Naive B cell (primary cell): ENCODE measurements at places on chromosomes 1 and 21.

GRCh38 chr21:24716281-24716918 lies 890.9 kb downstream of the MRPL39 start:
- DNase-seq, result no peak

- peak; percentile 85 for DNase-seq
Observed at GRCh38 chr1:220094016-220094911, at the start of gene IARS2. IARS2 (plus strand) TSS chr1:220094132; CDS start chr1:220094217, 85 bp downstream.

DNA sequence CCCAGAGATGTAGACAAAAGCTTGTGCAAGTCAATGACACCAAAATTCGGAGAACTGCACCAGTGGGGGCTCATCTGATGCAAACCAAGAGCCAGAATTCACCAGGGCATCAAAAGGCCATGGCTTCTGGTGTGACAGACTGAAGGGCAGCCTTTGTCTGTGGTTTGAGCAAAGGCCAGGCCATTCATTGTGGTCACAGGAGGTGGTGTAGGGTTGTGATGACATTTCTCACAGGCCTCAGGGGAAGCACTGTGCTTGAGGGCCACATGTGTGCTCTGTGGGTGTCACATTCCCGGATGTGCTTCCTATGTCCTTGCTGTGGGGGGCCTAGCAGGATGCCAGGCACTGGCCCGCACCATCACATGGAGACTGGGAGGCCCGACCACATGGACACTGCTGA lies 22.5 kb upstream of the KCNE1 start:
- DNase-seq, result no peak

DNA sequence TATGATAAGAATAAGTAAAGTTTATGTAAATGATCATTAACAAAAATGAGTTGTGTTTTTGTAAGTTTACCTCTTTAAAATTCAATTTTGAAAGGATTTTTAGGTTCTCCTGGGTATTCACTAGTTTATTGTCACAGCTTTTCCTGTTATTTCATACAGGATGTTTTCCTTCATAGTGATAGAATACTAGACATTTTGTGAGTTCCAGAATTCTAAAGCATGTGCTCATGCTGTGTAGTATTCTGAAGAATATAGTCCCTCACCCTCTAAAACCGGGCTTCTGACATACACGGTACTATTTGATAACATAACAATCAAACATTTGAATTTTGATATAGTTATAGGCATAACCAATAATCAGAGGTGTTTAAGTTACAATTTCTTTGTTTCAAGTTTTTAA lies 10.7 kb downstream of the LRRC8C start:
- DNase-seq, result no peak

DNA sequence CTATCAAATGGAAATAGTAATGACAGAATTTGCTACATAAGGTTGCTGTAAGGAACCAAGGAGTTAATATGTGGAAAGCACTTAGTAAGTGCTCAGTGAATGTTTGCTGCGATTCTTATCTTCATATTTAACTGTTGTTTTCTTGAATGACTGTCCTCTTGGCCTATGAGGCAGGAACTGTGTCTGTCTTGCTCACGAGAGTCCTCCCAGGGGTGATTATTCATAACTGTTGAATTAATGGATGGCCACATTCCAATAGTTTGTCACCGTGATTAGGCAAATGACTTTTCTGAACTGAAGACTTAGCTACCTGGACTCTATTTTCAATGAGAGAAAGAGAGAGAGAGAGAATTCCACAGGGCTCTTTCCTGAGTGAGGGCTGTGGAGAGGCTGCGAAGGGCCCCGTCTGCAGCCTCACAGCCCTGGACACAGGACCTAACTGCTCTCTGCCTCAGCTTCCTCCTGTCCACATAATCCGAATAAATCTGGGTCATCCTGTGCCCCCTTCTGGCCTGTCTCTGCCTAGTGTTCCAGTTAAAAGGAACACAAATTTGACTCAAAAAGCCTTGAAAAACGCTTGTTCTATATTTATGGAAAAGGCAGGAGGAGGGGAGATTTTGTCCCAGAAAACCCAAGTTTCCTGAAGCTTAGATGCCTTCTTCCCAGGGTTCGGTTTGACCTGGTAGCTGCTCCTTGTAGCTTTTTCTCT lies 8.5 kb downstream of the EDN2 start:
- no peak for DNase-seq

- DNase-seq, result no peak
Observed at GRCh38 chr1:244053831-244054230, 2.7 kb downstream of the ZBTB18 start.

DNA sequence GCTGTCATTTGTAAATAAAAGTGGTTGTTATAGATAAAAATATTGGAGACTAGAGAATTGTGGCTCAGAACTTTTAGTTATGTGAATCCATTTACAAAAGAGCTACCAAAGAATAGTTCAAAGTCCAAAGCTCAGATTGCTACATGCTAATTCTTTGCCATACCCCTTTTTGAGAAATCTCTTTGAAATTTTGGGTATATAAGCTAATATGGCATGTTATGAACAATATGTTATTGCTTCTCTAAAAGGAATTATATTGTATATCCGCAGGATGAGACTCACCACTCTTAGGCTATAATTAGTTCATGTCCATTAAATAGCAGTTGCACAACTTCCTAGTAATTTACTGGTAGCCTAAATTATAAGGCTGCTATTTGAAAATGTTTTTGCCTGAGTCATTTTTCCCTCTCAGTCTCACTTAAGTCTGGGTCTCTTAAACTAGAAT lies 178.0 kb downstream of the ZNF281 start:
- DNase-seq, result no peak

- DNase-seq, result no peak
Observed at GRCh38 chr21:20004367-20004766, 993.8 kb upstream of the NCAM2 start.

DNA sequence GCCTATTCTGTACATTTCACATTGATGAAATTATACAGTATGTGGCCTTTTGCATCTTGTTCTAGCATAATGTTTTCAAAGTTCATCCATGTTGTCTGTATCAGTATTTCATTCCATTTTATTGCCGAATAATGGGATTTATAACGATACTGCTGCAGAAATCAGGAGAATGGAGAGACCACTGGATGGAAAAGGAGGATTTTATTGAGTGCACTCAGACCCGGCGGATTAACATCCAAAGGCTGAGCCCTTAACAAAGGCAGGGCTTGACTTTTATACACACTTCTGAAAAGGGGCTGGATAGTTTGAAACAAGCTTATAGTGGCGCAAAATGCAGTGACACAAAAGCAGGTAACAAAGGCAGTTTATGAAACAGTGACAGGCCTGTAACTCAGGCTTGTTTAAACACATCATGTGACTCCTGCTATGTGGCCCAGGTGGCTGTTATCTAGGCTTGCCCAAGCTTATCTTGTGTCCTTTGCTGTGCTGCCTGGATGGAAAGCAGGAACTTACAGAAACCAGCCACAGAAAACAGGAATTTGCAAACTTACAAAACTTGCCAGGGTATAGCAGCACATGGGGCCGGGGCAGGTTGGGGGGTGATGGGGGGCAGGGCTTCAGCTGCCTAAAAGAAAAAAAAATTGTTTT lies 32.8 kb upstream of the KCNJ15 start:
- no peak for DNase-seq

DNA sequence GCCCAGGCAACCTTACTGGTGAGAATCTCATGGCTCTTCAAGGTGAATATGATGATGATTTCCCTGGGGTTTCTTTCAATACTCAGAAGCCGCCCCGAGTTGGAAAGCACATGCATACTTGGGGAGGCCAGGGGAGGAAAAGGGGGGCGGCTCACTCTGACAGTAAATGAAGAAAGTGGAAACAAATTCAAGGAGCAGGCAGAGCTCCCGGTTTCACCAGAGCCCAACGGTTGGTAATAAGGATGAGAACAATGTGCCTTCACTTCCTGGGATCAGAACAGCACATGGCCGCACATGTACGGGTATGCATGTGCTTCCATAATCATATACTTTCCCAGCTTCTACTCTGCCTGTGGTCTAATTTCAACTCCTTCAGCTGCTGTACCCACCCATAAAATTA lies 3.8 kb upstream of the ARHGEF2 start:
- DNase-seq, result no peak

DNA sequence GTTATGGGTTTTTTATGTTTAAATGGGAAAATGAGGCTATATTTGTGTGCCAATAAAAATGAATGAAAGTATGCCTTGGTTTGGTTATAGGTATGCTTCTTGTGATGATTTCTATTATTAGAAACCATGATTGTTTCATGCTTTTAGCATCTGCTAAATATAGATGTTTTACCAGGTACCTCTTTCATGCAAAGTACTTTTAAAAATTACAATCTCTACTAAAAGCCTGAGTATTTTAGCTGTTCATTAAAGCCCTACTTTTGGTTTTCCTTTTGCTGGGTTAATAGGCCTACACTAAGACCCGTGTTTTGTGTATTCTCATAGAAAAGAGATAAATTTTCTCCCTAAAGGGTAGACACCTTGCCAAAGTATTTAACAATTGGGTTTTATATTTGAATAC lies 32.0 kb downstream of the MTF2 start:
- no peak for DNase-seq

DNA sequence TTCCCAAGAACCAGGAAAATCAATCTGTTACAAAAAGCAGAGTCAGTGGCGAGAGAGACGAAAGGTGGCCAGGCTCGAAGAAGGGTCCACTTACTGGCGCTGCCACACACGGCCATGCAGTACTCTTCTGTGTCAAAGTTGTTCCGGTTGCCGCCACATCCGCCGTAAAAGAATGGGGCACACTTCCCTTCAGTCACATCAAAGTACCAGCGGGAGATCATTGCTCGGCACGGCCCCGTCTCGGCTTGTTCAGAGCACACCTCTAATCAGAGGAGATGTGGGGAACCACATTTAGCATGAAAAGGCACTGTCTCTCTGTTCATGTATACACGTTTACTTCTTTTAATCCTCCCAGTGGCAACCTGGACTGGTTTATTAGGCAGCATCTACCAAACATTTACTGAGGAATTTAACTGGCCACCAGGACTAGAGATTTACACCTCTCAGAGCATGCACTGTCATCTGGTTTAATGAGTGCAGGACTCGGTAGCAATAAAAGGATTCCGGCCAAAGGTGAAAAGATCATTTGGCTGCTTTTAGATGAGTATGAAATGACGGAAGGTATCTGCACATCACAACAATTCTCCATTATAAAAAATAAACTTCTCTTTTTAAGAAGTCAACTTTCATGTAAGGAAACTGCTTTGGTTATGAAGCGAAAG lies 170.5 kb downstream of the APP start:
- DNase-seq, result no peak

- DNase-seq, result no peak
Observed at GRCh38 chr1:191043066-191043465, 565.4 kb upstream of the BRINP3 start.

GRCh38 chr1:42913426-42914091 lies 45.1 kb downstream of the SLC2A1 start:
- DNase-seq, result peak; percentile 66

DNA sequence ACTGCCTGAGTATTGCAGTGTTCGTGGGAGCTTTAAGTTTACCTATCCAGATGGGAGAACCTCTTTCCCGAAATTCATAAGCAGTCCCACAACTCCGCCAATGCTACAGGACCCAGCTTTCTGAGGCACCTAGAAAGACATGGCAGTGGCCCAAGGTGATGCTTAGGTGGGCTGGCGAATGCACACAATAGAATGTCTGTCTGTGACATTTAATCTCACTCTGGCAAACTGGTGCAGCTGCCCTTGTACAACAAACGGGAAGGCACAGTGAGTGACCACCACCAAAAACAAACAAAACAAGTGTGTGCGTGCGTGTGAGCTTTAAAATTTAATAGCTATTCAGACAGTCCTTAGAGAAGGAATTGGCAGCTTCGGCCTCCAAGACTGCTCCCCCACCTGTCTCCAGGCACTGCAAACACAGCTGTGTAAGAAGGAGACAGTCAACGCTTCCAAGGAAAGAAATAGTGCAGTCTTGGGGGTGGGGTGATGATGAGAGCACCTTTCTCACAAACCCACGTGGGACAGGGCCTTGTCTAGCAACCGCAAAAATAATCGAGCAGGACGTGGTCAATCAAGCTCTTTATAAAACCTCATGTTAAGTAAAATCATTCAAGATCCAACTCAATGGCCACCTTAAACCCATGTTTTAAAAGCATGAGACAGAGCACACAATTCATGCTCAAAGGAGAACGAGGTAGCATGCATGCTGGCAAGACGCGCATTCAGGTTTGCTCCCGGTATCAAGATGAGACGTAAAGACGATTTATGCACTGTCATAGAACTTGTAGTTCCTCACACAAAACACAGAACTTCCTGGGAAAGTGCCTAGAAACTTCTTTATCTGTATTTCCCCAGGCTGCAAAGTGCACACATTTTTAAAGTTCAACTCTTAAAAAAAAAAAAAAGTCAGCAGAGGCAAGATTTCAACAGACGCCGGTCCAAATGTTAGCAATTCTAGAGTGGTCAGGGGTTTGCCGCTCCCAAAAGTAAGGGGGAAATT lies 84.1 kb downstream of the TM2D1 start:
- no peak for DNase-seq

GRCh38 chr21:45071078-45071873 lies 3.1 kb upstream of the ADARB1 start:
- DNase-seq, result no peak

- no peak for DNase-seq
Observed at GRCh38 chr1:236486356-236487002, 37.3 kb upstream of the LGALS8 start.

DNA sequence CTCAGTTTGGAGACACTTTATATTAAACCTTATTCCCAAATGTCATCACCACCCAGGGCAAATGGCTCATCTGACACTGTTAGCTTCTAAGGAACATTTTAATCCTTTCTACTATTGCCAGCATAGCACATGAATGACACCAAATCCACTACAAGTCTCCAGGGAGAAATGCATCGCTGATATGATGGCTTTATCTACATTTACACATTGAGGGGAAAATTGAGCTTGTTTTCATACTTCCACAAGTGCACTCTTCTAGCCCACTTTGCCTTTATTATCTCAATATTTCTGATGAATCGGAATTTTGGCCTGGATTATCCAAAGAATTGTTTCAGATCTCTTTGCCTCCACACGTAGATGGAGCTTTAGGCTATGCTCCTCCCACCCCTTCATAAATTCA lies 75.4 kb downstream of the RUNX1 start:
- DNase-seq, result no peak

DNA sequence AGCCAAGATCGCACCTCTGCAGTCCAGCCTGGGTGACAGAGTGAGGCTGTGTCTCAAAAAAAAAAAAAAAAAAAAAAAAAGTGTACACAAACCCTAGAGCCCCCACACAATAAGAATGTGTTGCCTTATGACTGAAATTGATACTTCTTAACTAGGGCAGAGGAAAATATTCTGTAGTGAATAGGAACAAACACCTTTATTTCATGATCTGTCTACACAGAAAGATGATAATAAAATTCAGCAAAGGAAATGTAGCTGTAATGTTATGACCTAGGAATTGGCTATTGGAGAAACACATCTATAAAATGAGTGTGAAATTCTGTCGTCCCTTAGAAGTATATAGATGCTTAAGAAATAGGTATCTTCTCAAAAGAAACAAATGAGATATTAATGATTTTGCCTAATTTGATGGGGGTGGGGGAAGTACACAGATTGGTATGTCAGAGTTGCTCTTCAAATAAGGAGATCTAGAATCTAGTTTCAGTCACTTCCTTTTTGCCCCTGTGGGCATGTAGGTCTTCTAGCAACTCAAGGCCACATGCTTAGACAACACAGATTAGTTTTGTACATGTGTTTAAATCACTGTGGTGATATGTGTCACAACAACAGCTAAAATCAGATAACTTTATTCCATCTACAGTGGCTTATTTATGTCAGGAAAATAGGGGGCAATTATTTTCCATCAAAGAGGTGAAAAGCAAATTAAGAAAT lies 10.7 kb upstream of the GPR25 start:
- no peak for DNase-seq
